ENCODE measurements at places on chromosomes 4 and X.

DNA sequence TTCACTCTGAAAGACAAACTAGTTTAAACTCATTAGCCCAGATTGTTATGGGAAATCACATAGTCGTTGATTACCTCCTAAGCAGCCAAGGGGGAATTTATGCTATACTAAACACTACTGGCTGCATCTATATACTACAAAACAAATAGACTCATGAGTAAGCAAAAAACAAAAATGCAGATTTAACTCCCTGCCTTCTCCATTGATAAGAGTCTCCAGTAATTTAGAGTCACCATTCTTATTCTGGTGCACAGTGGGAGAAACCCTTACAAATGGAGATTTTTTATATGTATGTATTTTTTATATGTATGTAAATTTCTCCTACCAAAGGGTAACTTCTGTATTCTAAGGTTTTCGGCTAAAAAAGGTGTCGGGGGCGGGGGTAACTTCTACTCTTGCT lies 126.6 kb downstream of the PLS3 start:
- DNase-seq = no peak

DNA sequence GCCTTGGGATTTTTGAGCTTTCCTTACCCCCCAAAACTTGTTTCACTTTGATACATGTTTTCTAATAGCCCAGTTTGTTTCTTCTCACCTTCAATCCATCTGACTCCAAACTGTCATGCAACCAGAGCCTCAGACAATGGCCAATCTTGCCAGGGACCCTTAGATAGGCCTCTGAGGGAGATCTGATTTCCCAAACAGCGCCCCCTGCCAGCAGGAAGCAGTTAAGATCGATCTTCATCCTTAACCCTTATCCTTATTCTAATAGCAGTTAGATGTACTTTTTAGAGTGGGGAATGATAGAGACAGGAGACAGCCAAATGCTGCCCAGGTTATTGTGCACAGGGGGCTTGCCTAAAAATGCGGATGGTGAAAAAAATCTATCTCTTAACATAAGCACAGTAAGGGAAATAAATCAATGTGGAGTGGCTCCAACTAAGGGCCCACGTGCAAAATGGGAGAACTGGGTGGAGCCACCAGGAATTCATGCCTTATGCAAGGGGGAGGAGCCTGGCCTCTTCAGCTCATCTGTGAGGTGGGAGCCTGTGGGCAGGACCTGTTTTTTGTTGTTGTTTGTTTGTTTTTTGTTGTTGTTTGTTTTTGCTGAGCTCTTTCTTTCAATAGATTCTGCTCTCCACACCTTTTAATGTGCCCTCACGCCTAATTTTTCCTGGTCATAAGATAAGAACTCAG lies 833.6 kb upstream of the AGA start:
- DNase-seq = no peak

- no peak for DNase-seq
These were observed 82.1 kb downstream of the FIP1L1 start for GRCh38 chr4:53459548-53459947.

DNA sequence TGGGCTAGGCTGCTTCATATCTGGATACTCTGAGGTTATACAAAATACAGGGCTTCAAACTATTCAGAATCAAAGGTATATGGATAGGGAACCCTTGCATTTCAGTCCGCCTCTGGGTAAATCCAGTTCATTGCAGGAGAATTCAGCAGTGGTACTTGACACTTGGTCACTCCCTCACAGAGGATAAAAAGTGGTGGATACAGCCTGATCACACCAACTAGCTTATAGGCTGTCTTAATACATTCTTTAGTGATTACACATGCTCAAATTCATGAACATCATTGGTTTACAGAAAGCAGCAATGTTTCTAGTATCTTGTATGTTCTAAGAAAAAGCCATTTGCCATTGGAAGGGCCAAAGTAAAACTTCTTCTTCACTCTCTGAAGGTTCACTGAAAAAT lies 104.8 kb upstream of the PDE5A start:
- no peak for DNase-seq

GRCh38 chrX:18674417-18674787 lies 2.5 kb upstream of the RS1 start:
- peak; percentile 7 for DNase-seq

DNA sequence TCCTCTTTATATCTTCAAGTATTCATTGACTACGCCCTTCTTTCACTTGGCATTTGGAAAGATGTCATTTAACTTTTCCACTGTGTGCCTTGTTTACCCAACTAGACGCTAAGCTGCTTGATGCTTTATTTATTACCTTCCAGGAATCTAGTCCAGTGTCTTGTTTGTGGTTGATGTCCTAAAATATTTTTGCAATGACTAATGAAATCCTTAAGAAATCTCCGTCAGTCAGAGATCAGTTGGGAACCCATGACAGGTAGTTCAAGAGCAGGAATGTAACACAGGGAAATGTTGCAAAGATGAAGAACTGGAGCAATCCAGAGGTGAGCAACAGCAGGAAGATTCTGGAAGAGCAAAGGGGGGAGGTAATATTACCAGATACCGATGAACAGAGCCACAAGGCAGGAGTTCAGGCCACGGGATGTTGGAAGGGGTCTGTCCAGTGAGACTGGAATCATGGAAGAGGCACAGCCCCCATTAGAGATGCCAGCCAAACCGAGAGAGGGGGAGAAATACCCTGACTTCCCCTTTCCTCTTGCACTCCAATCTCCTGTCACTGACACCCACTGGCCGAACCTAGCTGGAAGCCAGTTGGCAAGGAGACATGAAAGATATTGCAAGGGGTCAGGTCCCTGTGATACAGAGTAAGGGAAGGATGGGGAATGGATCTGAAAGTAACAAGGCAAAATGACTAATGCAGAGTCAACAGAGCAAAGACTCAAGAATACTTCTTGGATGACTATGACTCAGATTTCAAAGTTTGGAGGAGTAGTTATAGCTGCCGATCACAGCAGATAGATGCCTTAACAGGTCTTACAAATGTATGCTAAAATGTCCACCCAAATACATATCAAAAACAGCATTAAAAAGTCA lies 62.7 kb upstream of the PHKA2 start:
- no peak for DNase-seq

DNA sequence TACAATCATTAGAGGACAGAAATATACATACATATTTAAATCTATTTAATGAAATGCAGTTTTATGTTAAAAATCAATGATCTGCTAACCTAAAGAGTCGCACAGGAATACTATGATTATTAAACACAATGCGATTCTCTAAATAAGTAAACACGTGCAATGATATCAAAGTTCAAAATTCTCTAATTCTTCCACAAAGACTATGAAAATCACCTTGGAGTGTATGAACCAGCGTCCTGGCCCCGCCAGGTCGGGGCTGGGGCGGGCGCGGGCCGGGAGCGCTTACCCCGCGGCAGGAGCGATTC lies 608 bp upstream of the FAM200B start:
- no peak for DNase-seq

DNA sequence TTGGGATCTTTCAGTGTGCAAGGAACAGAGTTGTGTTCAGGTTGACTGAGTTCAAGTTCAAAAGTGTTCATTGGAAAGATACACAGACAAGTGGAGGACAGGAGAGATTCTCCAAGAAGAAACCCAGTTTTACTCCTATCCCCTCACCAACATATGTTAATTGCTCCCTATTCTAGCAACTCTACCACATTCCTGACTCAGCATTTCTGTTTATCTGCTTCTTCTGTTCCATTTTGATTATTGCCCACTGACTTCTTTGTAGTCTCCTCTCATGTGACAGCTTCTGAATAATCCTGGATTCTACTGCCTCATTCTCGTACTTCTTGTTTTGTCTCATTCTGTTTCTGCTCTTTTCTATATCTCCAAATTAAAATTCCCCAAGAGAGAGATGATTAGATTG lies 15.8 kb upstream of the SPANXC start:
- no peak for DNase-seq

DNA sequence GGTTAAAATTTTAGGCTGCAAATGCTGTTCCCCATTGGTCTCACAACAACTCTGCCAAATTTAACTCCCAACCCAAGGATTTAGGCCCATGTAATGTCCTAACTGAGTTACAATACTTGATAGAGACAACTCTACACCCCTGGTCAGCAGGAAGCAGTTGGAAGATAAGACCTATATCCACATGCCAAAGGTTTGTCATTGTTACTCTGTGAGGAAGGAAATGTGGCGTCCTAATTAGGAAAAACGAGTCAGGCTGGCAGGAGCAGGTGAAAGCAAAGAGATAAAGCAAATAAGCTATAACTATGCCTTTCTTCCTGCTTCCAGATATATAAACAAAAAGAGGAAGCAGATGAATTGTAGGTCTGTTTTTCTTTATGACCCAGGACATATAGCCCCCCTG lies 69.1 kb downstream of the SPIN4 start:
- no peak for DNase-seq

- DNase-seq = no peak
These were observed 161.8 kb upstream of the MAP3K15 start for GRCh38 chrX:19677121-19677520.

DNA sequence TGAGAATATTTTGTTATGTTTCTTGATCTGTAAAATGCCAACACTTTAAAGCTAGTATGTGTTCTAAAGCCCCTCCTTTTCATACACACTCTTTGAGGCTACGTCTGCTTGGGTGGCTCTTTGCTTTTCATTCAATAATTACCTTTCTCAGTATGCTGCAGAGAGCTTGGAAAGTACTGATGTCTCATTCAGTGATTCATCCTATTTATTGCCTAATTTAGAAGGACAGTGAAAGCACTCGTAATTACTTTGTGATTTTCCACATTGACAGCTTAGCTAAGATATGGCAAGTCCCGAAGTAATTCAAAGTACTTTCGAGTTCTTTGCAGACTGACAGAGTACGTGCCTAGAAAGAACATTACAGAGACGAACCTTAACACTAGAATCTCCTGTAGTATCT lies 57.2 kb downstream of the BMP15 start:
- no peak for DNase-seq

- DNase-seq = no peak
These were observed 223.0 kb downstream of the ARHGAP10 start for GRCh38 chr4:147954850-147955249.

DNA sequence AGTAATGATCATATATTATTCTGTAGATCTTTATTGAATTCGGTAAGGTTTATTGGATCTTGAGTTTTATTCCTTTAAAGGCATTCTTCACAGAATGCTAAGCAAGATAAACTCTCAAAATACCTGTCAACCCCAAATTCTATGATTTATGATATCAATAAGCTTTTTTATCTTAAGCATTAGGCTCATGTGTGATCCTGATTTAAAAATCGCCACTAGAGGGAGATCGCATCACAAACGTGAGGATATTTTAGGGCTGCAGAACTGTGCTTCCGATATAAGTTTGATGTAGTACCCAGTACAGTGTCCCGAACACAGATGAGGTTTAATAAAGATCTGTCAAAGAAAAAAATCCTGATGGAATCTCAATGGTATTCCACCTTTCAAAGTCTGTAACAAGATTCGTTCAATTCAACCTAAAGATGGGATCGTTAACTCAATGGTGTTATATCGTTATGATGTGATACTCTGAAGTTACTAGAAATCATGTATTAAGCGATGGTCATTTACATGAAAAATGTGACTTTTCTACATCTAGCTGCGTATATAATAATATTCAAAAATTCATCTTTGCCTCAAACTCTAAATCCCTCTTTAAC lies 169.0 kb downstream of the CORIN start:
- DNase-seq = no peak

GRCh38 chr4:3074846-3075651 lies 568 bp downstream of the HTT start:
- no peak for DNase-seq

DNA sequence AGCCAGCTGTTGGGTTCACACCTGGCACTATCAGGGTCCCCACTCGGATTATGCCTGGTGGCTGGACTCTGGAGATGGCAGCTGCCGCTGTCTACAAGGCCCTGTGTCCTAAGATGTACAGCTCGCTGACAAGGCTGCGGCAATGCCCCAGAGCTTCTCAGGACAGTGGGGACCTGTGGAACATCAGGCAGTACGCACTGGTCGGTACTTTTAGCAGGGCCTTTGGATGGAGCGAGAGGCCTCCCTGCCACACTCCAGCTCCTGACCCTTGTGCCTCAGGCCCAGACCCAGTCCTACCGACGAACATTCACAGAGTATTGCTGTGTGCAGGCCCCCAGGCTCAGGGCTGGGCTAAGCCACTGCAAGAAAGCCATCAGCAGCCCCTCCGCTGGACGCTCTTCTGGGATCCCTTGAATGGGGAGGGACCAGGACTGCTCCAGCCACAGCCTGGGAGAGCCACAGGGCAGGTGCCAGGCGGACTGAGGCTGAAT lies 45.7 kb upstream of the HMX1 start:
- DNase-seq = no peak

- no peak for DNase-seq
These were observed 84.7 kb downstream of the PPA2 start for GRCh38 chr4:105389167-105389566.

DNA sequence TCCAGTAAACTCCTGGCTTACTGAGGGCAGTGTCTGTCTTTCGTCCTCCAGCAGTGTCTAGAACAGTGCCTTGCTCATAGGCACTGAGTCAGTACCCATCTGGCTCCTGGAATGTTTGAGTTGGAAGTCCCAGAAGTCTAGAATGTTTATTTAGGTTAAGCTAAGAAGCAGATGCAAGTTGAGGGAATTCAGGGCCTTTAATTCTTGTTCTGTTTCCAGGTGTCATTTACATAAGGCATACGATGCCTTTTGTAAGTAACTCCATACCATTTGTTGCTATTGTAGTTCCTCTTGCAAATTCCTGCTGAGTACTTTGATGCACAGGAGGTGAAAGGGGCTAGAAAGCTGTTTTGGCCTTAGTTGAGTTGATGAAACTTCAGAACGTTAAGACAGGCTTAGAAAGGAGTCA lies 22.2 kb downstream of the ARHGAP10 start:
- DNase-seq = no peak

DNA sequence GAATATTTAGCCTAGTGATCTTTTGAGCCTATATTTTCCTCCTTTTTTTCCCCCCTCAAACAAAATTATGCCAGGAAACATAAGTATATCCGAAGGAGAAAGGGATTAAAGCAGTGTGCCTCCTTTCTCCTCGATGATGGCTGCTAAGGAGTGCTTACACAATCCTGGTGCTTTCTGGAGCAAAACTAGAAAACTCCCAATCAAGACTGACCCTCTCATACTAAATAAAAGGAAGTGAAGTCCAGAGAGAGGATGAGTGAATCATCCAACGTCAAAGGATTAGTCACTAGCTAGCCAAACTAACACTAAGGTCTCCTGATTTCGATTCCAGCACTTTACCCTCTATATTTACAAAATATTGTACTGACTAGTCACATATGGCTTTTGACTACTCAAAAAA lies 146.8 kb downstream of the PPP3CA start:
- no peak for DNase-seq

GRCh38 chr4:123327846-123328429 lies 68.7 kb upstream of the SPRY1 start:
- DNase-seq = no peak

Data from substantia nigra (tissue), 51 donors.